ENCODE measurements at places on chromosomes 3 and 15.

DNA sequence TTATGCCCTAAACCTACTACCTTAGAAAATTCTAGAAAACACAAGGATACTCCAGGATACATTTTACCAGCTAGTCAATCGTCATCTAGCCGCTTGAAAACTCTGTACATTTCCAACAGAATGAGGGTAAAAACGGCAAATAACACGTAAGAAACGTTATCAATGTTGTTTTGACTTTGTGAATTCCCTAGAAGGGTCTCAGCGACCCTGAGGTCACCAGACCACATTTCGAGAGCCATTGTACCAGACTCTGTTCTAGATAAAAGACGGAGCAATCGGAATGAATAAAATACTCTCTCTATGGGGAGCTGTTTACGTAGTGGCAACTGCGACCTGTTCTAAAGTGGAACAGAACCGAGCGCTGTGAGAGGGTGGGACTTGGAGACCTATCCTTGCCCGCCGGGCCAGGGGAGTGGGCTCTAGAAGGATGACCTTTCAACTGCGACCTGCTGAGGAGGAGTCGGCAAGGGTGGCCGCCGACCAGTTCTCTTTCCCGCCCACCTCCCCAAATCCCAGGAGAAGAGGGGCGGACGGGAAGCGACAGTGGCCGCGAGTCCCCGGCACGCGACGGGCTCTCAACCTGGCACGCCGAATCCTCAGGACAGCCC lies 778 bp upstream of the AP4E1 start:
- no peak for DNase-seq

DNA sequence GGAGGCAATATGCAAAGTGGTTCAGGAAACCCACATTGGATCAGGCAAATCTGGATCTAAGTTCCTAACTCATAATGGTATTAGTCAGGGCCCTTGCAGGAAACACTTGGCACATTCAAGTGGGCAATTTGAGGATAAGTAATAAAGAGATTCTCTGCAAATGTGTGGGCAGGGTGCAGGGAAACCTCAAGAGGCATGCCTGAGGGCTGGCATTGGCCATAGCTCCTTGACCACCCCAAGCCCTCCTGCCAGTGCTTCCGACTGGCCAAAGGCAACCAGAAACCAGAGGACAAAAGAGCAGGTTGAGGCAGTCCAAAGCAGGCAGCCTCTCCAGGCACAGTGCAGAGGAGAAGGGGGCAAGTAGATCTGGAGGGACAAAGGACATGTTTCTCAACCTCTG lies 130.8 kb upstream of the SNTN start:
- DNase-seq = no peak

DNA sequence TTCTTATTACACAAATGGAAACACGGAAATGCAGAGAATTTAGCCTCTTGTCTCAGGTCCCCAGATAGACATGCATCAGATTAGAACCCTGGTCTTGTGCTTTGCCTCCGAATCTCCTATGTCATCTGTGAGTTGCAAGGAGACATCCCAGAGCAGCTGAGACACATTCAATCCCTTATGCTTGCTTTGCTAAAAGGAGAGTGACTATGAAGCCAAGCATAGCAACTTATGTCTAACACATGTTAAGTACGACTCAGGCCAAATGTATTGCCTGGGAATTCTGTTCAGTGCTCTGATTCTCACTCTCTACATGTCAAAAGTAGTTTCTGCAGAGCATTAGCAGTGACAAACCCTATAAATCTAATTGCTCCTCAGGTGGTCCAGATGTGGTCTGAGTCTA lies 30.6 kb upstream of the LRRC3B start:
- DNase-seq = no peak

DNA sequence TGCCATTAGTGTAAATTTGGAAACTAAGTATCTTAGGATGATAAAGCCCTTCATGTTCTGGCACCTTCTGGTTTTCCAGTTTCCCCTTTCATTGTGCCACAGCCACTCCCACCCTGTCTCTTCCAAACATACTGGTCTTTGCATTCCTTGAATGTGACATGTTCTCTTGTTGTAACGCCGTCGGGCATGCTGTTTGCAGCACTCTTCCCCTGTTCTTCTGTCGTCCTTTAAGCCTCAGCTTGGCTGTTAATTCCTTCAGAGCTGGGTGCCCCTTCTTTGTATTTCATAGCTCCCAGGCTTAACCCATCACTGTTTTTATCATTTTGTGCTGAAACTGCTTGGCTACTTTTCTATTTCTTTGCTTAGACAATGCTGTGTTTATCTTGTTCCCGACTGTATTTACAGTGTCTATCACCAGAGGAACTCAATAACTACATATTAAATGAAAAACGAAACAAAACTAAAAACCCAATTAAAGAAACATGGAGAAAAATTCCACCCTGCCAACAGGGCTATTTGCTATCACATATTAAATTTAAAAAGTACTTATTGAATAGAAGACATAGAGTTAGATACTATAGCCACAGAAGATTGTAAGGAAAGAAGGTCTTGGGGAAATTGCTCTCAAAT lies 95.4 kb upstream of the KCNAB1 start:
- DNase-seq = no peak
